ENCODE measurements at places on chromosomes 2 and 18.

GRCh38 chr18:22195052-22195451, 25.7 kb downstream of the GATA6 start:
- DNase-seq, result no peak

DNA sequence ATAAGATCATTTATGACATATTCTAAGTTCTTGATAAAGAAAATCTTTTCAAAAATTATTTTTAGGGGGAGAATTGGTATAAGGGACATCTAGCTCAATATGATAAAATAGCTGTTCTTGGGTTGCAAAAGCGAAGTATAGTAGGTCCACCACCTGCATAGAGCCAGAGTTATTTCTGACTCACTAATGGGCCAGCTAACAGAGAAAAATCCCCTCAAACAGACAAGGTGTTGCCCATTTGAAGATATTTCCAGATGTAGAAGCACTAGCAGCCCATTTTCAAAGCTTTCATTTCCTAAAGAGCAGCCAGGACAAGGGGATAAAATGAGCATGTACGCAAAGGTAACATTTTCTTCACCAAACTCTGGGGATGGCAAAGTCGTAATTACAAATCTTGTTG, 165.7 kb upstream of the FN1 start:
- DNase-seq, result no peak

DNA sequence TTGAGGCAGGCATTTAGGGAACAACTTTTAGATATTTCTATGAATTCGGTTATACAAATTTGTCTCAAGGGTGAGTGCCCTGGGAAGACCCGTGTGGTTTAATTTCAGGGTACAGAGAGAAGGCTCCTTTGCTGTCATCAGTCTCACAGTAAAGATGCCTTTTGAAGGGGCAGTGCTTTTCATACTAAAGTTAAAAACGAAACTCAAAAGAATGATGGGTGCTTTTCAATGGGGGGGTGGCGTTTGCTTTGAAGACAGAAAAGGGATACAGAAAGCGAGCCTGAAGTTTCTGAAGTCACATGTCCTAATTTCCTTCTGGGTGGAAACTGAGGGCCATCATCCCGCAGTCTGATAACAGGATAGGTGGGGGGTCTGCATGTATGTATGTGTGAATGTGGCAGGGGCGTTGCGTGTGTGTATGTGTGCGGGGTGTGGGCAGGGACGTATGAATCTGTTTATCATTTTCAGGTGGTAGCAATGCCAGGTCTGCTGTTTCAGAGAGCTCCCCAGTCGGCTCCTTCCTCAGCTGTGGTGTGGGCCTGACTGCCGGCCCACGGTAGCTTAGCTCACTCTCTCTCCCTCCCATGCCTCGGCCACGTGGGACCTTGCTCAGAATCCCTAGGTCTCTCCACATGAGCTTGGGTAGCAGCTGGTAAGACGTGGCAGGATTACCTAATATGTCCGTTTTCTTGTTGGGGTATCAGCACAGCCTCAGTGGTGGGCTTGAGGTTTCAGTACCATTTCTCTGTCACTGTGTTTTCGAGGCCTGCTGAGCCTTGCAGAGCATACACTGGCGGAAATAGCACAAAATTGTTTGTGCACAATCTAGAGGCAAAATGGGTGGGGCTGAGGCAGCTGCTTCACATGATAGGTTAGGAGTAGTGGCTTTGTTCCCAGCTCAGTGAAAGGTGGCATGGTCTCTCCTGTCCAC, 32.7 kb downstream of the ARHGAP25 start:
- DNase-seq, result no peak

GRCh38 chr2:187971893-187972292, 319.8 kb upstream of the GULP1 start:
- DNase-seq, result no peak

- no peak for DNase-seq
Measured at GRCh38 chr2:206212673-206213513, 53.2 kb downstream of the EEF1B2 start.

DNA sequence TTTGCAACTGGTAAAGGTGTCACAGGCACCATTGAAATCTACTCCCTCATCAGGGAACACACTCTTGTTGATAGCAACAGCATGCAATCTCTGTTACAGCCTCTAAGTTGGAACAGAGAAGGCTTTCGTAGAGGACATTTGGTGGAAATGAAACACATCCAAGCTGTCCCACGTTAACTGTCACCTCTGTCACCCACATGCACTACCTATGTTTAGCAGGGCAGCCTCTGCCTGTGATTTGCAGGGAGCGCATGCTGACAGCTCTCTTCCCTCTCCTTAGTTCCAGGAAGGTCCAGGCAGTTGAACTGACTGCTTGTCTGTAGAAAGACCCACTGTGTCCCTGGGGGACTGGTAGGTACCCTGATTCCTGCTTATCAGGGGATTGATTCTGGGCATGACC, 306.8 kb downstream of the GBX2 start:
- no peak for DNase-seq

DNA sequence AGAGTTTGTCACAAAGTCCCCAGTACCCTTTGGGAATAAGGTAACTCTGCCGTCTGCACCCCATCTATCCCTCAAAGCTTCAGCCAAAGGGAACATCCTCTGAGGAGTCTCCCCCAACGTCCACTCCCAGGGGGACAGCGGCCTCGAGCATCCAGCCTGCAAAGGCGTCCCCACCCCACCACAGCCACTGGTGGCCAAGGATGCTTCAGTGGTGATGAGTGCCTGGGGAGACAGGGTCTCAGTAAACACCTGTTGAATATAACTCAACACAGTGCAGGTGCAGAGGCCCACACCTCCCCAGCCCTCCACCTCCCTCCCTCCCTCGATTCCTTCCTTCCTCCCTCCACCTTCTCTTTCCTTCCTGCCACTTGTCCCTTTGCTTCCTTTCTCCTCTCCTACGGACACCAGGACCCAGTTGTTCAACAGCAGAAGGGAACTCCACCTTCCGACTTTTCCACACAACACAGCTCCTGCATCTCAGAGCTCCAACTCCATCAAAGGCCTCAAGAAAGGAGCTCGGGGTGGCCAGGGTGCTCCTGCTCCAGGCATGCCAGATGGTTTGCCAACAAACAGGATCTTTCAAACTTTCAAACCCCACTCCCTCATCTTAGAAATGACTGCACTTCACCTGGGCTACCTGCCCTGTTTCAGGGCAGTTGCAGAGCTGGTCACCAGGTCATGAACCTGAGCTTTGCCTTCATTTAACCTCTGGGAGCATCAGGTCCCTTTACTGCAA, 87.8 kb upstream of the SNTG2 start:
- no peak for DNase-seq

GRCh38 chr18:58900015-58900649, 35.5 kb downstream of the ZNF532 start:
- no peak for DNase-seq

DNA sequence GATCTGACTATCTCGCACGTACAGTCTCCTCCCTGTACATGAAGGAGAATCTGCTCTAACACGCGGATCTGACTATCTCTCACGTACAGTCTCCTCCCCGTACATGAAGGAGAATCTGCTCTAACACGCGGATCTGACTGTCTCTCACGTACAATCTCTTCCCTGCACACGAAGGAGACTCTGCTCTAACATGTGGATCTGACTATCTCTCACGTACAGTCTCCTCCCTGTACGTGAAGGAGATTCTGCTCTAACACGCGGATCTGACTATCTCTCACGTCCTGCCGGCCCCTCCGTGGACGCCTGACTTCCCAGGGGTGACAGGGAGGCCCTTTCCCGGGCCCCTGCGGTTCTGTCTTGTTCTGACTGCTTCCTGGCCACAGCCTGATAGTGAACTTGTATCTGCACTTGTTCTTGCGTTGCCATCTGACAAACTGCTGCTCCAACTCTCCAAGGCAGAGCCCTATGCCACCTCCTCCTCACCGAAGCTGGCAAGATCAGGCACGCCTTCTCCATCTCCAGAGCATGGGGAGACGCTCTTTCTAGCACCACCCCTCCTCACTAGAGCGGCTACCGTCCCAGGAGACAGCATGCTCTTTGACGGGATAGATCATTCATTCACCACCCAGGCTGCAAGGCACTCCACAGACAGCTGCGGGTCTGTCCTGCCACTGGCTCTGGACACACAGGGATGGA, 238.6 kb downstream of the TWIST2 start:
- no peak for DNase-seq

DNA sequence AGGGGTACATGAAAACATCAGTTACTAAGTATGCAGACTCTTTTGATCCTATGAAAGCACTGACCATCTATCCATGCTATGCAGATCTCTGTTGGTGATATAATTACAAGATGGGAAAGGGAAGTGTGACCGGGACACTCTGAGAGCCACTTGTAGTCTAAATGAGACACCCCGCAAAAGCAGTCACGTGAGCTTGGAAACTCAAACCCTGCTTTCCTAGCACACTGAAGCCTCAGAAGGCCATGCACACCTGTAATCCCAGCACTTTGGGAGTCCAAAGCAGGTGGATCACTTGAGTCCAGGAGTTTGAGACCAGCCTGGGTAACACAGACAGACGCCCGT, 137.5 kb downstream of the INO80D start:
- no peak for DNase-seq

GRCh38 chr2:127219171-127220070, 678 bp downstream of the CYP27C1 start:
- DNase-seq, result no peak

DNA sequence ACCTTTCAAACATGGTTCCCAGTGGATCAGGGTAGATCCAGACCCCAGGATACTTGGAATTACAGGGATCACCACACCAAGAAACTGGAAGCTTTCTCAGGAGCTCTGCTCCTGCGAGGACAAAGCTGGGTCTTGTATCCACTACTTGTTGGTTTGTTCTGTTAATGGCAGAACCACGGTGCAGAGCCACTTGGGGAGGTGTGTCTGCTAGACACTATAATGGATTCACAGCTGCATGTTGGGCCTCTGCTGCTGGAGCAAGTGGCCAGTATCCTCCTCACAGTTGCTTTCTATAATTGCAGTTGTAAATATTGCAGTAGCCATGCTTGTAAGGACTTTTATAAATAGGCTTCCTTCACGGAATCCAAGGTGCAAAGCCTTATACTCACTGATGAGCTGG, 12.9 kb downstream of the FOSL2 start:
- DNase-seq, result no peak

DNA sequence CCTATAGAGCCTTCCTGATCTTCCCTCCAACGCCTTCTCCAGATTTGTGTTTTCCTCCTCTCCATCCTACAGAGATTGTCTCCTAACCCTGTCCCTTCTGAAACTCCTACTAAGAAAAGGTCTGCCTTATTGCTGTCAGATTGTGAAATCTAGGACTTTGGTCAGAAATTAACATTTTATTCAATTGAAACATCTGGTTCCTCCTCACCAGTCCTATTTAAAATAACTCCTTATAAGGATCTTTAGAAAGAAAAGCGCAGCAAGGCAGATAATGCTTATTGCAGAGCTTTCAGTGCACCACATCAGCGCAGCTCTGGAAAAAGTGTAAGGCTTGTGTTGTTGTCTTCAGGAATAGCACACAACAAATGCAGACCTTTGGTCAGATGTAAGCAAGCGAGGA, 477.8 kb upstream of the CHST9 start:
- DNase-seq, result no peak

Data from head of caudate nucleus (tissue), 42 donors.